ENCODE measurements at places on chromosomes 6 and 20.

DNA sequence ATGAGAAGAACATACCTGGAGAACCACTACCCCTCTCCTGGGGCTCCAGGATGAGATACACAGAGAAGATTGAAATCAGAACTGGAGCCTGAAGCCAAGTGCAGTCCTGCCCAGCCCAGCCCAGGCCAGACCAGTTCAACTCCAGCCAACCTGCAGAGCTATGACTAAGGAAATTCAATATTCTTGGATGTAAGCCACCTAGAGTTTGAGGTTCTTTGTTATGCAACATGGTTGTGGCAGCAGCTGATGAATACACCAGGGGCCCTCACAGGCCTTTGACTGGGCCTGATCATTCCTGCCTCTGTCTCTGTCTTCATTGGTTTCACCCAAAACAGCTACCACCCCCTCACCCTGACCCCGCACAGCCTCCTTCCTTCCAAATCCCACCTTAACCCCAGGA lies 167.8 kb downstream of the LRFN2 start:
- no peaks in the 10 kb centered on the region for H3K36me3 ChIP-seq
- no peaks in the 10 kb centered on the region for H3K4me1 ChIP-seq
- H3K27ac ChIP-seq, result no peak overlapping the region
- H3K27me3 ChIP-seq, result no peaks in the 10 kb centered on the region

- no peaks in the 10 kb centered on the region for H3K4me1 ChIP-seq
- H3K36me3 ChIP-seq, result no peaks in the 10 kb centered on the region
- no peaks in the 10 kb centered on the region for H3K27me3 ChIP-seq
- no peak overlapping the region for H3K4me3 ChIP-seq
Observed at GRCh38 chr20:29427201-29428060, 1830.0 kb upstream of the DEFB115 start.

- no peak within 1 kb of the TSS for H3K4me3 ChIP-seq
- DNase-seq, result no peak
- H3K27me3 ChIP-seq, result no peaks in the 10 kb centered on the region
- no peaks in the 10 kb centered on the region for H3K36me3 ChIP-seq
- no peaks in the 10 kb centered on the region for H3K4me1 ChIP-seq
Observed at GRCh38 chr6:159890792-159891191, at the start of gene MAS1. Gene MAS1, plus strand, starts transcription at chr6:159890988. Its CDS starts 15,968 bp downstream, at chr6:159906956.

- H3K4me1 ChIP-seq, result no peaks in the 10 kb centered on the region
- no peaks in the 10 kb centered on the region for H3K36me3 ChIP-seq
- no peaks in the 10 kb centered on the region for H3K27me3 ChIP-seq
Observed at GRCh38 chr6:147170269-147170668, 33.9 kb upstream of the STXBP5 start.

DNA sequence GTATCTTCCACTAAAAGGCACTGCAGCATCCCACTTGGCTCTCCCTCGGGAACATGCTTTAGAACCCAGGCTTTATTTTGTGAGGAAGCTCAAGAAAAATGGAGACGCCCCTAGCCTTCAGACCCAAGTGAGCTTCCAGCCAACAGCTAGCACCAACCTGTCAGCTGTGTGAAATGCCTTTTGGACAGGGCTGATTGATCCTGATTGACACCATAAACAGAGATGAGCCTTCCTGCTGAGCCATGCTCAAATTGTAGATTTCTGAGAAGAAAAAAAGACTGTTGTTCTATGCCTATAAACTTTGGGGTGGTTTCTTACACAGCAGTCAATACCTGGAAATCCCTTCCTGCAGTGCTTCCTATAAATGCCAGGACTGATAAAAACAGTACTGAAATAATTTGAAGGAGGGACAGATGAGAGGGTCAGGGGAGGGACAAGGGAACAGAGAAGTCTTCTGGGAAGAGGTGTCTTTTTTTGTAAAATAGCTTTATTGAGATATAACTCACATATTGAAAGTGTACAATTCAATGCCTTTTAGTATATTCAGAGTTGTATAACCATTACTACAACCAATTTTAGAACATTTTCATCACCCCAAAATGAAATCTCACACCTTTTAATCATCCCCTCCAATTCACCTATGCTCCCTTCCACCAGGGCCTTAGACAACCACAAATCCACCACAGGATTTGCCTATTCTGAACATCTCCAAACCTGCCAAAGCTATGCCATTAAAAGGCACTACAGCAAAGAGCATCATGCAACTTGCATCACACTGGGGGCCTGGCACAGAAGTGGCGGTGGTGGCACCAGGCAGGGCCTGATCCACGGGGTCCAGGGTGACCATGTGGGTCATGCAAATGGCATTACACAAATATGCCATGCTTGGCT lies 2.7 kb upstream of the STK4 start:
- no peaks in the 10 kb centered on the region for H3K4me1 ChIP-seq
- no peak overlapping the region for H3K4me3 ChIP-seq
- no peak overlapping the region for H3K27ac ChIP-seq
- no peaks in the 10 kb centered on the region for H3K27me3 ChIP-seq

DNA sequence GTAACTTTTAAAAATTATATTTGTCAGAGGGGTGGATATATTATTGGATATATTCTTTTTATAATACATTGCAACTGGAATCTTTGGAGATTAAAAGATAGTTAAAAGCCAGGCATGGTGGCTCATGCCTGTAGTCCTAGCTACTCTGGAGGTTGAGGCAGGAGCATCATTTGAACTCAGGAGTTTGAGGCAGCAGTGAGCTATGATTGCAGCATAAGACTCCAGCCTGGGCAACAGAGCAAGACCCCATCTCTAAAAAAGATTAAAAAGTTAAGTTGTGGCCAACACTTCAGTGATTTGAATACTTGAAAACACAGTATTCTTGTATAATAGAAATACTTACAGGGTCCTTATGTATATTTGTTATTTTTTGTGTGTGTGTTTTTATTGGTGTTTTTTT lies 15.2 kb downstream of the MAPRE1 start:
- no peak overlapping the region for H3K4me3 ChIP-seq
- H3K4me1 ChIP-seq, result no peaks in the 10 kb centered on the region
- H3K27ac ChIP-seq, result no peak overlapping the region
- no peaks in the 10 kb centered on the region for H3K36me3 ChIP-seq

- H3K4me3 ChIP-seq, result no peak overlapping the region
- H3K27ac ChIP-seq, result no peak overlapping the region
- no peaks in the 10 kb centered on the region for H3K36me3 ChIP-seq
- no peaks in the 10 kb centered on the region for H3K27me3 ChIP-seq
- DNase-seq, result no peak
- H3K4me1 ChIP-seq, result no peaks in the 10 kb centered on the region
Observed at GRCh38 chr20:64224351-64225170, 31.0 kb upstream of the PCMTD2 start.

GRCh38 chr6:131377112-131377705 lies 195.8 kb upstream of the ARG1 start:
- H3K27ac ChIP-seq, result no peak overlapping the region
- no peaks in the 10 kb centered on the region for H3K27me3 ChIP-seq
- no peak for DNase-seq
- H3K4me3 ChIP-seq, result no peak overlapping the region
- no peaks in the 10 kb centered on the region for H3K36me3 ChIP-seq

- no peaks in the 10 kb centered on the region for H3K36me3 ChIP-seq
- no peak overlapping the region for H3K4me3 ChIP-seq
- H3K4me1 ChIP-seq, result no peaks in the 10 kb centered on the region
- no peaks in the 10 kb centered on the region for H3K27me3 ChIP-seq
- no peak for DNase-seq
Observed at GRCh38 chr6:30163918-30164654, 740 bp downstream of the TRIM15 start.

GRCh38 chr6:73394577-73395354 lies at the start of gene DDX43:
Gene DDX43, plus strand, starts transcription at chr6:73394828. Its CDS starts 78 bp downstream, at chr6:73394906.
- DNase-seq, result peak; percentile 50
- H3K4me3 ChIP-seq, result peak within 1 kb of the TSS; percentile 13
- no peaks in the 10 kb centered on the region for H3K4me1 ChIP-seq
- H3K27ac ChIP-seq, result no peak within 1 kb of the TSS
